ENCODE measurements at places on chromosomes 2 and 18.

GRCh38 chr2:31889044-31889443 lies 121.8 kb downstream of the MEMO1 start:
- DNase-seq: no peak

DNA sequence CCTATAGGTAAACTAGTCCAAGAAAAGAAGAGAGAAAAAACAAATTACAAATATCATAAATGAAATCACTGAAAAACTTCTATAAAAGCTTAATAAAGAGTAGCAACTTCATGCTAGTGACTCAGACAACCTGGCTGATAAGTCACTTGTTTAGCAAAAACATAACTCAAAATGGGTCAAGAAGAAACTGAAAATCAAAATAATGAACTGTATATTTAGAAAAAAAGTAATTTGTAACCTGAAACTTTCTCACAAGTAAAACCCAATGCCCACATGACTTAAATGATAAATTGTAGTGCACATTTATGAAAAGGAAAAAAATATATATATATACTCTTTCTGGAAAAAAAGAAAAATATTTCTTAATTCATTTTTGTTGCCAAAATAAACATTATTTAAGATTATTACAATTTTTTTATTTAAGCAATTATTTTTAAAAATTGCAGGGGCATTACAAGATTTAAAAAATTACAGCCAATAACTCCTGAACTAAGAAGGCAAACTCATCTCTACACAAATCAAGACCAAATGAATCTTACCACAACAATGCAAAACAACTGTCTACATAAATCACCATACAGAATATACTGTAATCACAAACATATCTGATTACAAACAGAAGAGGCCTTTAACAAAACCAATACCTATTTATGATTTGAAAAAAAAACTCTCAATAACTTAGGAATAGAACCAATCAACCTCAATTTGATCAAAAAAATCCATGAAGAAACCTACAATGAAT lies 406.3 kb downstream of the CDH7 start:
- no peak for DNase-seq

DNA sequence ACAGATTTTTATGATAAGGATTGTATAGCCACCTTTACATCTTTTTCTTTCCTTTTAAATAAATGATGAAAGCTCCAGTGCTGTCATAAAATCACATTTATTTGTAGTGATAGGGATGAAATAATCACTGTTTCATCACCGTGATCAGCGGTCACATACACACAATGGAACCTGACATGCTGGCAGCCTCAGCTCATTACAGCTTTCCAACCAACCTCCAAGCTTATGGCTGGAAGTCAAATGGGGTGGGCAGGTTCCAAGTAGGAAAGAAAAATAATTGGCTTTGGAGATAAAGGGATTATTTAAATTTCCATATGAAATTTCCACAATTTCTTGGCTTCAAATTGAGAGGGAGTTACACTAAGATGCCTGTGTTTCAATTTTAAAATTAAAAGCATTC lies 251.3 kb downstream of the PLCL1 start:
- no peak for DNase-seq

DNA sequence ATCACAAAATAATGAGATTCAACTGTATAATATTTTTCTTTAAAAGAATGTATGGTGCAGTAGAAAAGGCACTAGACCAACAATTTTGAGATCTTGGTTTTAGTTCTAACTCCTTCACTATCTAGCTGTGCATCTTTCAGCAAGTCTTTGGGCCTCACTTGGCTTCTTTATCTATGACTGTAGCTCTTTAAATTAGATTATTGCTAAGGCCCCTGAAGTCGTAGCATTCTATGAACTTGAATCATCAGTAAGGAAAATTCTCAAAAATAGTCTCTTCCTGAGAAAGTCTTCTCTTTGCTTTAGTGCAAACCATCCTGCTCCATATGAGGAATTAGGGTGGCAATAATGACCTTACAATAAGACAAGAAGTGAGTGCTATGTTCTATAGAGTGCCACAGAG lies 140.4 kb downstream of the FTCDNL1 start:
- no peak for DNase-seq

GRCh38 chr2:113089916-113090315 lies 22.1 kb downstream of the IL1F10 start:
- DNase-seq: peak; percentile 21

Measured in activated T-cell treated with anti-CD3 and anti-CD28 coated beads, Interleukin-2, amount 50 U/mL, for 72 hours (primary cell).